ENCODE measurements at places on chromosomes 2 and 18.

GRCh38 chr2:40127890-40128557 lies 323.9 kb downstream of the SLC8A1 start:
- DNase-seq, result no peak

DNA sequence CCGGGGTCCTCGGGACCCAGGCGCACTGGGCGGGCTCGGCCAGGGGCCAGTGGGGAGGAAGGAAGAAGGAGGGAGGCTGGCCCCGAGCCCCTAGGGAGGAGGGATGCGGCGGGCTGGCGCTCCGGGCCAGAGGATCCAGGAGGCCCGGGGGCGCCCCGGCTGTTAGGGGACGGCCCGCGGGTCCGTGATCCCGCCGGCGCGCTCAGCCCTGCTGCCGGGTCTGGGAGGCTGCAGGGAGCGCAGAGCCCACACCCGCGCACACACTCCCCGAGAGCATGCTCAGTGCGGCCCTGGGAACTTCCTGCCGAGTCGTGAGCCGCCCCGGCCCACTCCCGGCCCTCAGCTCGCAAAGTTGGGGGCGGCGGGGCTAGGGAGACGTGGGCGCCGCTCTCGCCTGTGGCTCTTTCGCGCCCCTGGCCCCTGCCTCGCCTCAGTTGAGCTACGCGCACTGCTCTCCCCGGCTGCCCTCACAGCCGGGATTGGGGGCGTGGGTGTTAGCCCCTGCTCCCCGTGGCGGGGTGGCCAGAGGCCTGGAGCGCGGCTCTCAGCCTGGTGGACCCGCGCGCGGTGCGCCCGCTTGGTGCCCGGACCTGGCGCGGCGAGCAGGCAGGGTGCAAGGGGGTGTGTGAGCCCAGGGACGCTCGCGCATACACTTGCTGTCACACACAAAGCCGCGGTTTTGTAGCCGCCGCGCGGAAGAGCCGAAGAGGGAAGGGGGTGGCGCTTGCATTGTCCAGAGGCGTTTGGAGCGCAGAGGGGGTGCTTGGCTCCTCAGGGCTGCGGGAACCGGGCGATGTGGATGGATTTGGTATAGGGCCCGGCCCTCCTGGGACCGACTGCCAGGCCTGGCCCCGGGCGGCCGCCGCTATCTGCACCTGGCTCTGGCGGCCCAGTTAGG lies 132.9 kb upstream of the MGAT5 start:
- peak; percentile 77 for DNase-seq

- DNase-seq, result no peak
Measured at GRCh38 chr2:114128725-114129124, 238.8 kb downstream of the ACTR3 start.

DNA sequence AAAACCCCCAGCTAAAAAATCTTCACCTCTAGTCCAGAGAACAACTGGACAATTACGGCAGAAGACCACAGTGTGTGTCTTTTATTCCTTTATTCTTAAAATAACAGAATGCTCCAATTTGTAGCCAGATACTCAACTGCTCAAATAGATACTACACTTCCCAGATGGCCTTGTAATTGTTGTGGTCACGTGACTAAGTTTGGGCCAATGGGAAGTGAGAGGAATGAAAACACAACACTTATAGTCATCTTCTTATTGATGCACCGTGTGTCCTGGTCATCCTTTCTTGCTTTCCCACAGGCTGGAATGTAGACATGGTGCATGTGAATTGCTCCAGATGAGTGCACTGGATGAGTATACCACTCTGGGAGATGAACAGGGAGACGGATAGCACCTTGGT lies 145.1 kb downstream of the CDC42EP3 start:
- no peak for DNase-seq

GRCh38 chr2:23542230-23542789 lies 157.3 kb downstream of the KLHL29 start:
- DNase-seq, result no peak

DNA sequence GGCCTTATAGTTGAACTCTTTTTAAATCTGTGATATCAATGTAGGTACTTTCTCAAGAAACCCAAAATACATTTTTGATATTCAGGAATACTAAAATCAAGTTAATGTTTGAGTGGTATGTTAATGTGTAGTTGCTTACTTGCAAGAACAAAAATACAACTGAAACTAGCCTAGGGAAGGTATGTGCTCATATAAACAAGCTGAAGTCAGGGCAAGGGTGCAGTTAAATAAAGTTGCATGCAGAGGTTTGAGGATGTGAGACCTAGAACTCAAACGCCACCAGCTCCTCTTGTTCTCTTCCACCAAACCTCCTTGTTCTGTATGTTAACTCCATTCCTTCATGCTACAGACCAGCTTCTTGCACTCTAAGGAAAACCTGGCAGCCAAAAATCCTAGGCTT lies 388.3 kb upstream of the SMIM21 start:
- no peak for DNase-seq

DNA sequence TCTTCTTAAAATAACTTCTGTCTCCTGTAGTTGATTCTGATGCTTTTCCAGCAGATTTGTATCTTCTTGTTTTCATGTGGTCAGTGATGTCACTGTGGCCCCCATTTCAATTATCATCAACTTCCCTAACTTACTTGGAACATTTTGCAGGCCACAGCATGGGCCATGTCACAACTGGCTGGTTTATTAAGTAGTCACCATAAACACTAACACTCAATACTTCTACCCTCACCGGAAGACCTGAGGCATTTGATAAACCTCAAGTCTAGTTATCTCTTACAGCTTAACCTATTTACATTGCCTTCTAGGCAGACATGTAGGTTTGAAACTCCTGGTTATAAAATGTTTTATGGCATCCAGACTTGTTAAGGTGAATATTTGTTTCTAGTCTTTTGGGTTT lies 37.4 kb upstream of the PROKR1 start:
- DNase-seq, result no peak

Measured in coronary artery (tissue), 2 donors.